ENCODE measurements at places on chromosomes 6 and 20. TPM values are rescaled to one million over a fixed set of nuclear protein-coding genes. Genes with fewer than 3 reads are reported as not detected.

Gene HRH3
- total RNA-seq, result not detected

Gene GPX5
- total RNA-seq, result not detected

Gene WFDC10B
- not detected for total RNA-seq

GRCh38 chr6:72363844-72364740 lies 257.8 kb upstream of the KCNQ5 start:
- no peak for DNase-seq

GRCh38 chr20:11143481-11143880 lies 469.7 kb upstream of the JAG1 start:
- DNase-seq, result no peak

DNA sequence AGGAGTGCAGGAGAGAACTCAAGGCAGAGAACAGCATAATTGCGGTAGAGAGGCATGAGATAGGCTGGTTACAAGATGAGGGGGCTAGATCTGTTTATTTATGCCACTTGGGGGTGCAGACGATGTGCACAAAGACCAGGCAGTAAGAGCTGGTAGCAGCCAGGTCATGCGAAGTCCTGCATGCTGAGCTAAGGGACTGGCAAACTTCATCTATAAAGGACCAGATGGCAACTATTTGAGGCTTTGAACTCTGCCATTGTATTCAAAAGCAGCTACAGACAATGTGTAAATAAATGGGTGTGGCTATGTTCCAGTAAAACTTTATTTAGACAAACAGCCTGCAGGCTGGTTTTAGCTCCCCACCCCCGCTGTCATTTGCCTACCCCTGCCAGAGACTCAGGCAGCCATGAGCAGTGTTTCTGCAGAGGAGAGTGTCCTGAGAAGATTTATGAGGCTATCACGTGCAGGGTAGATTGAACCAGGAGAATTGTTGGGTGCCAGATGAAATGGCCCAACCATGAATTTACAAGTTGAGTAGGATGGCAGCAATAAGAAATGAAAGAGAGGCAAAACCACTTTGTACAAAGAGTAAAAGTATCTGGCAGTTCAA lies 253.4 kb upstream of the MOCS1 start:
- no peak for DNase-seq

DNA sequence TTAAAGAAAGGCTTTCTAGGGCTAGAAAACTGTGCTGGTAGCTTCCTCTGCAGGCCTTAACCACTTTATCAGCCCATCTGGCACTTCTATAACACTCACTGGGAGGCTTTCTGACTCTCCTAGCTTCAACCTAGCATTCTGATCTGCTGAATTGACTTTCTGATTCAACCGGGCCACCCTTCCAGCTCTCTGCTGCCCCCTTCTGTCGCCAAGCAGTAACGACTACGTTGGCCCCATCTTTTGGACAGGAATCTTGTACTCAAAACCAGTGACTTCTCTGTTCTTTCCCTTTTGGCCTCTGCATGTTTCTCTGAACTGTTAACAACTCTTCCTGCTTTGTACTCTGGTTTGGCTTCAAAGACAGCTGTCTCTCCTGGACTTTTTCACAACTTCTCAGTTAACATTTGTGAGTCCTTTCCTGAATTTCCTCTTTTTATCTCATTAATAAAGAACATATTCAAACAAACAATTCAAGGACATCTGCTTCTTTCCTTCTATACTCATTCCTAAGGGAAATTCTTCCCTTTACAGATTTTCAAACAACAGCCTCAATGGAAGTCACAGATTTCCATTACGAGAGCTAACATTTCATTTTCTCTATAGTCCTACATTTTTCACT lies 43.9 kb upstream of the FAM135A start:
- peak; percentile 73 for DNase-seq

DNA sequence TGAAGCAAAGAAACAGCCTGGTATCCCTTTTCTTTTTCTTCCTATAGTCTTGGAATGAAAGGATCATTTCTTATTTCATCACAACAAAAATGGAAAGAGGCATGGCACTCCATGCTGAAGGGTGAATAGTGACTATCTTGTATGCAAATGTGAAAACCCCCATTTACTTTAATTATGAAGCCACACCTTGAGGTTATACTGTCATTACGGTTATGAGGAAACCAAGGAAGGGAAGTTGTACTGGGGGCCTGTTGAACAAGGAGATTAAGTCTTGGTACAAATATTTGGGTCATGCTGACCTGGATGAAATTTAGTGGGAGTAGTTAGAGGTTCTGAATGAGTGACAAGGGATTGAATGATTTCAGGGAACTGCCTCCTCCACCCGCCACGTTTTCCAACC lies 8.7 kb upstream of the STXBP5 start:
- no peak for DNase-seq
